Tongue (tissue), 3 donors: ENCODE measurements at places on chromosomes 2 and 18.

GRCh38 chr18:9323750-9324445 lies 10.7 kb upstream of the TWSG1 start:
- no peak for DNase-seq

DNA sequence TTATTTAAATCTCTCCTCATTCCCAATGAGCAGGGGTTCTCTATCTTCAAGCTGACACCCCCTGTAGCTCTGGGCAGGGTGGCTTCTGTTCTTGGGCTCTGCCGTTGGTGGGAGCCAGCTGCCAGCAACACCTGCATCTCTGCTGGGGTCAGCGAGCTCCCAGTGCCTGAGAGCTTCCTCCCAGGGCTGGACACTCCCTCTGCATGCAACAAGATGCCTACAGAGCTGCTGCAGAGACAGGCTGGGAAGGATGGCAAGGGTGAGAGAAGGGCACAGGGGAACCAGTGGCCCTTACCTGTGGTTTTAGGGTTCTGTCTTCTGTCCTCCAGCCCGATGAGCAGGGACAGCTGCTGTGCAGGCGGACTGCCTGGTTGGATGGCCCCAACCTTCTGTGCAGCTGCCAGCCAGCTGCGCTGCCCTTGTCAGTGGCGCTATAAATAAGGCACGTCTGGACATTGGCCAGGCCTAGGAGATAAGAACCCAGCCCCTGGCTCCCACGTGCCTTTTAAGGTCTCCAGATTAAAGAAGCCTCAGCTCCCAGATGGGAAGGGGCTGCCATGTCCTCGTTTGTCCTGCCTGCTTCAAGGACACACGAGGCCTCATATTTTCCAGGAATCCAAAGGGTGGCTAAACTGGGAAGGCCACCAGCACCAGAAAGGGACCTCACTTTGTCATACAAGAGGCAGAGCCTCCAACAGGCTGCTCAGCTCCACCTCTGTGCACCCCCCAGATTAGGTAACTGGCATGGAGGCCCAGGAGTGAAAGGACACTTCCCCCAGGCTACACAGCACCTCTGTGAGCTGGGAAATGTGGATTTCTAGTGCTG lies 39.5 kb upstream of the FHL2 start:
- peak; percentile 97 for DNase-seq

DNA sequence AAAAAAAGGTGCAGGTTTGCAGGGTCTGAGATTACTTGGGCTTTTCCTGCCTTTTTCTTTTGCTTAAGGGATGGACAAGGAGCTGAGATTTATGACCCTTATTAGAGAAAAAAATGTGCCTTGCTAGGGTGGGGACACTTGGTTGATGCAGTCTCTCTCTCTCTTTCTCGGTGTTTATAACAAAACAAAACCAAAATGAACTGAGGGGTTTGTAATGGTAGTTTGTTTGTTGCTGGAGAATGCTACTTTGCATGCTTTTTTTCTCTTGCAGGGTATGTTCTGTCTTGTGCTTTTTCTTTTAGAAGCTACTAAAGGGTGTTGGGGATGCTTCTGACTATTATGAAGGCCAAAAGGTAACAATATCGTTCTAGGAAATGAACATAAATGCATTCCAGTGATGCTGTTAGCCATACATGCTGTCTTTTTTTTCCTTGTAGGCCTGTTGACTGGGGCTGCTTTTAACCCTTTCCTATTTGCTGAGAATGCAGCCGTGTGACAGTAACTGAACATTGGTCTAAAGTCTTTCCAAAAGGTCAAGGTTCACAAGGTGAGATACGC lies 435 bp downstream of the ZNF532 start:
- no peak for DNase-seq

GRCh38 chr2:196604196-196604595 lies 35.3 kb upstream of the CCDC150 start:
- no peak for DNase-seq

DNA sequence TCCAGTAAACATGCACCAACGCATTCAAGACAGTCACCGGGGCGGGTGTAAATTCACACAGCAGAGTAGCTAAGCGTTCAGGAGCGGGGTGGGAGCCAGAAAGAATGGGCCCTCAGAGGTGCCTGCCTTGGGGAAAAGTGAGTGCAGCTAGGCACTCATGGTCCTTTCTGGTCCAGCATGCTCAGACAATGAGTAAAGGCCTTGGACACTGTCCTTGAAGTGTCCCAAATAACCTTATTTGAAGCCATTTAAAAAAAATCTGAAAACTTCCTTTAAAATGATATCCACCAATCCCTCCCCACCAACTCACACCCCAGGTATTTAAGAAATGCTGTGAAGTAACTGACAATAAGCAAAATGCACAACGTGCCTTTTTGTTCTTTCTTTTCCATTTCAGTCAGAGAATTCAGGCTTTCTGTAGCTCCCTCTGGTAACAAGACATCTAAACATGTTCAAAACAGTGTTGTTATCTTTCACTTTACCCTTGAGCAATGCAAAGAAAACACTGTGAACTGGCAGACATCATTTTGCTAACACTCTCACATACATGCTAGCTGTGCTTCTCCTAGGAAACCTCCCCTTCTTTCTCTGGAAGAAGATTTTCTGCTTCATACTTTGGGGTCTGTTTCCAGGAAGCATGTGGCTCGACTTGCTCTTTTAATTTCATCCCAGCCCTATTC lies 445.1 kb upstream of the SPRED2 start:
- no peak for DNase-seq

GRCh38 chr2:20049637-20050036 lies 1.8 kb downstream of the LAPTM4A start:
- peak; percentile 45 for DNase-seq

DNA sequence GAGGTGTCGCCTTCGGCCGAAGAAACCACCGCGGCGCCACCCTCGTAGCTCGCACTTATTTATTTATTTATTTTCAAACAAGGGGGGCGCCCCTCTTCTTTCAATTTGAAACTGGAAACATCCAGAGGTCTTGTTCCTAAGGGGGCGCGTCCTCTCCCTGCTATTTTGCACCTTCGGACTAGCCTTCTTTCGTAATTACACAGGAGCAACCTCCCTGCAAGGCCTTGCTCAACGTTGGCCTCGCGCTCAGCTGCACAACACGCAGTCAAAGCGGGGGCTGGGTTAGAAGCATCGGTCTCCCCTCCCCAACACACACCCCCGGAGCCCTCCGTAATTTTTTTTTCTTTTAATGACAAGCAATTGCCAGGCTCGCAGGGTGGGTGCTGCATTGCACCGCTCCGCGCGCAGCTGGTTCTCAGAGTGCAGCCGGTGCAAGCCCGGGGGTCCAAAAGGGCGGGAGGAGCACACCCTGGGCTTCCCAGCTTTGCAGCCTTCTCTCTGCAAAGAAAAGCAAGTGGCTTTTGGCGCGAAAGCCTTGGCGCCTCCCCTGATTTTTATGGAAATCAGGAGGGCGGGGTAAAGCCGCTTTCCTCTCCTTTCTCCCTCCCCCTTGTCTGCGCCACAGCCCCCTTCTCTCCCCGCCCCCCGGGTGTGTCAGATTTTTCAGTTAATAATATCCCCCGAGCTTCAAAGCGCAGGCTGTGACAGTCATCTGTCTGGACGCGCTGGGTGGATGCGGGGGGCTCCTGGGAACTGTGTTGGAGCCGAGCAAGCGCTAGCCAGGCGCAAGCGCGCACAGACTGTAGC lies at the start of gene MYCN:
MYCN (plus strand) TSS at position 697 of the 807 bp plus-strand sequence. CDS start 1,515 bp downstream, outside the sequence.
- peak; percentile 96 for DNase-seq

- peak; percentile 50 for DNase-seq
These were observed 9.7 kb downstream of the FAM98A start for GRCh38 chr2:33589444-33589843.

- no peak for DNase-seq
These were observed 694 bp downstream of the UNC50 start for GRCh38 chr2:98608962-98609604.

- DNase-seq = no peak
These were observed 83.2 kb downstream of the LTBP1 start for GRCh38 chr2:33029926-33030325.

DNA sequence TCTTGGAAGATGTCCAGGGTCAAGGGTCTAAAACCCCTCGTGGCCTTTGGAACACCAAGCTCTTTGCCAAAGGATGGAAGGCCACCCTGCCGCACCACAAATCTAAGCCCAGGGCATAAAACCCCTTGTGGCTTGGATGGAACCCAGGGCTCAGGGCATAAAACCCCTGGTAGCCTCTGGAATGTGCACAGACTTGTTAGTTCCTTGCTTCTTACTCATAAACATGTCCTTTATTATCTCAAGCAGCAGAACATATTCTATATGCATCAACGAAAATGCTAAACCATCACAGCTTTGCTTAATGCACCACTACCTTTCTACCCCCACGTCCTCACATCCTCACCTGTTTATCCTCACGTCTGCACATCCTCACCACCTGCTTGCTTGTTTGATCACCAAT lies 998.0 kb downstream of the DSC3 start:
- DNase-seq = no peak

DNA sequence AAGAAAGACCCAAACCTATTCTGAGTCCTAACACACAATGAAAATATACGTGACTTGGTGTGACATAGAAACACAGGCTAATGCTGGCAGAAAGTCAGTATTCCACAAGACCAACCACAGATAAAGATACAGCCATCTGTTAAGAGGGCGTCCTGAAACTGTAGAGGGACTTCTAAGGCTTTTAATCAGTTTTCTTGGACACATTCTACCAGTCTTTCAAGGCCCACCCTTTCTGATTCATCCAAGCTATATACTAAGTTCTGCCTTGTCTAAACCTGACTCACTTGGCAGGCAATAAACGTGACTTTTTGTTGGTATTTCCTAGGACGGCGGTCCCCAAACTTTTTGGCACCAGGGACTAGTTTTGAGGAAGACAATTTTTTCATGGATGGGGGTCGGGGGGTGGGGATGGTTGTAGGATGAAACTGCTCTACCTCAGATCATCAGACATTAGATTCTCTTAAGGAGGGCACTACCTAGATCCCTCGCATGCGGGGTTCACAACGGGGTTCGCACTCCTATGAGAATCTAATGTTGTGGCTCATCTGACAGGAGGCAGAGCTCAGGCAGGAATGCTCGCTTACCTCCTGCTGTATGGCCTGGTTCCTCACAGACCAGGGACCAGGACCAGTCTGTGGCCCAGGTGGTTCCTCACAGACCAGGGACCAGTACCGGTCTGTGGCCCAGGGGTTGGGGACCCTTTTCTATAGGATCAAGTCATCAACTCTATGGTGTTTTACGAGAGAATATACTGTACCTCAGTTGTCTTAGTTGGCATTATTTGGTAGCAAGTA lies 61.4 kb downstream of the SP3 start:
- DNase-seq = no peak

DNA sequence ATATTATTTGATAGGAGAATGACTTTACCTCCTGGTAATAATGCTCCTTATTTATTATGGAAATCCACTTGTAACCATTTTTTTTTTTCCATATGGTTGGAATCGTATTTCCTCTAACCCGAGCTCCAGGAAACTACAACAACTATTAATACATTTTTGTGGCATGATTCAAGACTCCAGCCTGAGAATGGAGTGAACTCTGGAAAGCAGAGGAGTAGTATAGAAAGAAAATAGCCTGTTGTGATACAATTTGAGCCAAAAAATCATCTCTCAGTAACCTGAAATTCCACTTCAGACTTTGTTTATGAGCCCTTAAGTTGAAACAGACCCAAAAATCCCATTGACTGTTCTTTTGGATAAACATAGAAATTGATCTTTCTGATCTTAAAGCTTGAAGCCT lies 921.1 kb downstream of the SOCS6 start:
- DNase-seq = peak; percentile 1

DNA sequence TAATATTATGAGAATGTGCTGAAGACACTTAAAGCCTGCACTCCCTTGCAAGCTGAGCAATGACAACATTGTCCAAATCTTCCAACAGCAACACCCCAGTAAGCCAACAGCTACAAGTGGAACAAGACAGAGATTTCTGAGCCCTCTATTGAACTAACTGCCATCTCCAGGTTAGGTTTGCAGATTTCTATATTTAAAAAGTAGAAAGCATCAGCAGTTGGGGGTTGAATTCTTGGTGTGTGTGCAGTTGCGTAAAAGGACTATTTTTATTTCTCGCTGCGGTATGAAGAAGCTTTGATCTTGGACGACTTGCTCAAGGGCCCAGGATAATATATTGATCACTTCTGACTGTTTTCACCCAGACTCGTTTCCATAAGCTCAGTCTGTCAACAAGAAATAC lies 106.2 kb upstream of the ZFP36L2 start:
- DNase-seq = no peak

GRCh38 chr2:98907385-98907784 lies 28.6 kb downstream of the CRACDL start:
- no peak for DNase-seq

DNA sequence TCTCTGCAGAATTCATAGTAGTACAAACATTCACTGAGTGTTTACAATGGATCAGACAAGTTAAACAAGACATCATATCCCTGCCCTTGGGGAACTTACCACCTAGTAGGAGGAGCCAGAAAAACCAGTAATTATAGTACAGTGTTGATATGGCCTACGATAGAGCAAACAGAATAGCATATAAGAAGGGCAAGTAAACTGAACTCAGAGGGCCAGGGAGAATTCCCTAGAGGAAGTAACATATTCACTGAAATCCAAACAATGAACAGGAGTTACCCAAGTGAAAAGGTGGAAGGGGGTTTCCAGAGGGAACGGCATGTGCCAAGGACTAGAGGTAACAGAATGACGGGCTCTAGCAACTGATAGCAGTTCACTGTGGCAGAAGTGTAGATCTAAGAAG lies 34.1 kb downstream of the NHEJ1 start:
- no peak for DNase-seq

DNA sequence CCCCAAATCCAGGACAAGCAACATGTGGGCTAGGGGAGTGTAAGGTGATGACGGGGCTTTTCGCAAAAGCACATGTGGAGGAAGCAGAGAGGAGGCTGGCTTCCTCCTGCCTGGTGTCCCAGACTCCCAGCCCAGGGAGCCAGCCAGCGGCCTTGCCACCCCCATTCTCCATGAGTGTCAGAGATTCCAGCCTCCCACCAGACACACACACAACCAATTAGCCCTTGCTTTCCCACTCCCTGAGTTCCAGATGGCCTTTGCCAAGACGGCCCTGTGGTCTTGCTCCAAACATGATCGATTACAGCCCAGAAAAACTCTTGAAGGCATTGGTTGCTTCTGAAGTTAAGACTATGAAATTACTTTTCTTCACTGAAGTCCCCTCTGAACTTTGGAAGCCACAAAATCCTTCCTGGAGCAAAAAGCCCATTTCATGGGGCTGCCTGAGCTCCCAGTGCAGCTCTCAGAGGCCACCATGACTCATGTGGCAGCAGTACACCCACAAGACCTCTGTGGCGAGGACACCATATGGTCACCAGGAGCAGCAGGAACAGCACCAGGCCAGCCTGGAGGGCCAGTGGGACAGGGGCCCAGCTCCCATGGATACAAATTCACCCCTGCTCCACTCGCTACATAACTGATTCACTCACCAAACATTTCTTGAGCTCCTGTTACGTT lies 69.1 kb upstream of the PID1 start:
- no peak for DNase-seq
